ENCODE measurements at places on chromosomes 12 and 14.

DNA sequence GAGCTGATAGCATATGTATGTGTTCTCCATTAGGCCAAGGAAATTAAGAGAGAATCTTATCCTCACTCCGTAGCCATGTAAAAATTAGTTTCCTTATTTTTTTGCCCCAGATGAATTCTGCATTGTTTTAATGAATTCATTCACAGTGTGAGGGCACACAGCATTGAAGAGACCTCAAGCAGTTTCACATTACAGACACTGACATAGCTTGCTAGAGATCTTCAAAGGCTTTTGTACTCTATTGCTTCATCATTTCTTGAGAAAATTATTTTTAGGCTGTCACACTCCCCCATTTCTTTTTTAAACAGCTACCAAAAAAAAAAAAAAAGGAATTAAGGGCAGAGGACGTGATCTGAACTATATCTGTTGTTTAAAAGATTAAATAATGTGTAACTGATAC is 251.1 kb downstream of the BCAT1 start:
- DNase-seq = no peak

DNA sequence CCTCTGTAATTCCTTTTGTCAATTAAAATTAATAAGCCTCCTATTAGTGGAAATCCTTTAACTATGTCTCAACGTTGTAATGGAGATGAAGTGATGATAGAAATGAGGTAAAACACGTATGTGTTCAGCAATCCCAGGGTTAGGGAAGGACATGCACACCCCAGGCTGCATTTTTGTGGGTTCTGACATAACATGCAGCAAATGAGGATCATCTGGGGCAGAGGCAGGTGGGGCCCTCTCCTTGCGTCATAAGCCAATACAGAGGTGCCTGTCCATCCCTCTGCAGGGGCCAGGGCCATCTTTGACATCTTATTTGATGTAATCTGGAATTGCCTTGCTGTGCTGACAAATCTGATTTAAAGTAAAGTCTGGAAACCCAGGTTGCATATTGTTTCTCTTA is 73.2 kb downstream of the MYRFL start:
- DNase-seq = no peak

- DNase-seq = no peak
Observed at GRCh38 chr12:78645956-78646355, 218.6 kb upstream of the SYT1 start.

GRCh38 chr14:103529383-103530365 is 678 bp downstream of the TRMT61A start:
- DNase-seq = no peak

GRCh38 chr14:94269156-94269555 is 23.9 kb downstream of the SERPINA10 start:
- no peak for DNase-seq

Measured in CD4-positive, alpha-beta T cell treated with Interleukin-17A for 1 hour (primary cell).